ENCODE measurements at places on chromosomes 1 and 21. TPM values are rescaled to one million over a fixed set of nuclear protein-coding genes. Genes with fewer than 3 reads are reported as not detected.

GUCA2B gene
- total RNA-seq = not detected

RGS16 gene
- 0.33 TPM for total RNA-seq

TAF1A gene
- total RNA-seq = 14.9 TPM

CELA2B gene
- total RNA-seq = not detected

LCE3E gene
- not detected for total RNA-seq

ZSWIM5 gene
- total RNA-seq = 0.77 TPM

NR0B2 gene
- total RNA-seq = not detected

NFASC gene
- 16.5 TPM for total RNA-seq

INSRR gene
- not detected for total RNA-seq

TBX19 gene
- 0.26 TPM for total RNA-seq

MXRA8 gene
- total RNA-seq = 397 TPM

SNX7 gene
- total RNA-seq = 39.0 TPM

SLC9C2 gene
- not detected for total RNA-seq

RPL22 gene
- total RNA-seq = 159 TPM

RGS8 gene
- total RNA-seq = not detected

FMOD gene
- 3.3 TPM for total RNA-seq

LAPTM5 gene
- total RNA-seq = under 0.01 TPM

Data from fibroblast of lung (primary cell).